ENCODE measurements at places on chromosomes 7 and 10. TPM values are rescaled to one million over a fixed set of nuclear protein-coding genes. Genes with fewer than 3 reads are reported as not detected.

CARD11 gene
- total RNA-seq = not detected

EPO gene
- not detected for total RNA-seq

HECW1 gene
- total RNA-seq = not detected

TAS2R41 gene
- not detected for total RNA-seq

CCDC172 gene
- not detected for total RNA-seq

PTPN20 gene
- total RNA-seq = 0.69 TPM

MINDY4 gene
- total RNA-seq = 3.1 TPM

ZNF365 gene
- 2.9 TPM for total RNA-seq

CEP41 gene
- 18.6 TPM for total RNA-seq

UPK3BL1 gene
- 2.5 TPM for total RNA-seq

FAM25G gene
- total RNA-seq = not detected

TAS2R5 gene
- 1.00 TPM for total RNA-seq

NUTM2E gene
- total RNA-seq = not detected

TMEM196 gene
- total RNA-seq = not detected

Data from melanocyte of skin (primary cell).